Activated CD8-positive, alpha-beta memory T cell treated with anti-CD3 and anti-CD28 coated beads for 4 hours (primary cell): ENCODE measurements at places on chromosomes 11 and 22.

- no peak for DNase-seq
These were observed 112.5 kb downstream of the KIAA1671 start for GRCh38 chr22:25064894-25065560.

DNA sequence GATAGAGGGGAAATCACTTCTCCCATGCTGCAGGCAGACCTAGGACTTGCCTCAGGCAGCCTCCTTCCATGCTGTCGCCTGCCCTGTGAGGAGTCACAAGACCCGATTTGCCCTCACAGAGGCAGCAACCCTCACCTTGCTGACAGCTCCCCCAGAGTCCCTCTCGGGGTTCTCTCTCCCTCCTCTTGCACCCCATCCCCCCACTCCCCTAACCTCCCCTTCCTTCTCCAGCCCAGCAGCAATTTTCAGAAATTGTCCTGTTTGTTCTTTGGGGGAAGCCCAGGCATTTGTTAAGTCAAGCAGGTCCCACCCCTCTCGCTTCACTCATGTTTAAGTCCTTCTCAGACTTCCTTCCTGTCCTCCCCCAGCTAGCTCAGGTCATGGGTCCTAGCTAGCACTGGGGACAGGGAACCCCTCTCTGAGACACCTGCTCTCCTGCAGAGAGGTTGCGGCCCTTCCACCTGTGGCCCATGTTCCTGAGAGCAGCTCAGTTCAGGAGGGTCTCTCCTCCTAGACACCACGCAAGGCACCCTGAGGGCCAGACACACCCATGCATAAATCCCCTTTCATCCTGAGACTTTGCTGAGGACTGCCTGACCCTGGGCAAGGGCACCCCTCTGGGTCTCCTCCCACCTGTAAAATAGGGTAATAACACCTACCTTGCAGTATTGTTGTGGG, 6.3 kb upstream of the FXYD2 start:
- DNase-seq: no peak

GRCh38 chr11:125357551-125357950, 138.5 kb downstream of the FEZ1 start:
- DNase-seq: no peak

DNA sequence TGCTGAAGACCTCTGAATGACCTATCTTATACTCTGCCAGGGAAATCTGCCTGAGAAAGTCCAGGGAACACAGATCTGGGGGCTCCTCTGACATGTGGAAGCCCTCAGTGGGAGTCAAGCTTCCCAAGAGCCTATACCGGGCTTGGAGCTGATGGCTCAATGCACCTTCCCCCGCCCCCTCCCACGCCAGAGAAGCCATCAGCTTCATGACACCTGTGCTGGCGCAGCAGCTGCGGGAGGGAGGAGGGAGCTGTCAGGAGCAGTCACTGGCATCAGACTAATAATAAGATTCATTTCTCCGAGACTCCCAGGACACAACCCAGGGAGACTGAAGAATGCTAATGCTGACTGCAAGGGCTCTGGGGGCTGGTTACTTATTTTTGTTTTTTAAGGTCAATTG, 47.8 kb downstream of the SPATA19 start:
- DNase-seq: no peak

DNA sequence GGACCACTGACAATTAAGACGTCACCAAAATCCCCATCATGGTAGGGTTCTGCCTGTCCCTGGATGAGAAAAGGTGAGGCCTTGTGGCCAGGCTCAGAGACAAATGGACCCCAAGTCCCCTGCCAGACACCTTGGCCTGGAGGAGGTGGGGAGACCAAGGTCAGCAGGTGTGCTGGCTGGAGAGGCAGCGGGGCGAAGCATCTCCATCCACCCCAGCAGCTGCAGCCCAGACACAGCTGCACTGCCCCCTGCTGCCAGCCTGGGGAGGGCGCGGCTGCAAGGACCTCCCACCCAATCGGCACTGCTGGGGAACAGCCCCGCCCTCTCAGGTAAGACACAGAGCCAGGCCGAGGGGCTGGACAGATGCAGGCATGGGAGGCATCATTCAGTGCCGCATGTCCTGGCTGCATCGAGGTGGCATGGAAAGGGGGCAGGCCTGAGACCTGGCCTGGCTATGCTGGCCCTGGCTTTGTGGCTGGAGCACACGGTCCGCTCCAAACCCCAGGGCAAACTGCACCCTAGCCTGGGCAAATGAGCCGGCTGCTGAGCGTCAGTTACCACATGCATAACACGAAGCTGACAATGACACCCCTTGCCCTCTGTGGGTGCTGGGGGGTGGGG, 12.2 kb upstream of the MFNG start:
- peak; percentile 36 for DNase-seq

- no peak for DNase-seq
These were observed 73.1 kb downstream of the CDKN1C start for GRCh38 chr11:2812371-2812991.
